Osteocyte (in vitro differentiated cells): ENCODE measurements at places on chromosomes 5 and 9. TPM values are rescaled to one million over a fixed set of nuclear protein-coding genes. Genes with fewer than 3 reads are reported as not detected.

DNA sequence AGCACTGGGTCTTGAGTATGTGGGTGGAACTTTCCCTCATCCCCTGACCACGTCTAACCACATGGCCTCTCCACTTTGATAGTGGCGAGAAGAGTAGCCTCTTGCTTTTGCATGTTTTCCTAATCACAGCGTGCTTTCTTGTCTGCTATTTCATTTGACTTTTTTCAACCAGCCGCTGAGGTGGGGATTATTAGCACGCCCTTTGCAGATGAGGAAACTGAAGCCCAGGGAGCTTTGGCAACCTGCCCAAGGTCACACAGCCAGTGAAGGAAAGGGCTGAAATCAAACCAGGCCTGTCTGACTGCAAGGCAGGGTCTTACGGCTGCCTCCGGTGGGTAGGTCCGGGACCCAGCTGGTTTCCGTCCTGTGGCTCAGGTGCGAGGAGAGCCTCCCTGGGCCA lies 106.5 kb upstream of the MSX2 start:
- DNase-seq: no peak

DNA sequence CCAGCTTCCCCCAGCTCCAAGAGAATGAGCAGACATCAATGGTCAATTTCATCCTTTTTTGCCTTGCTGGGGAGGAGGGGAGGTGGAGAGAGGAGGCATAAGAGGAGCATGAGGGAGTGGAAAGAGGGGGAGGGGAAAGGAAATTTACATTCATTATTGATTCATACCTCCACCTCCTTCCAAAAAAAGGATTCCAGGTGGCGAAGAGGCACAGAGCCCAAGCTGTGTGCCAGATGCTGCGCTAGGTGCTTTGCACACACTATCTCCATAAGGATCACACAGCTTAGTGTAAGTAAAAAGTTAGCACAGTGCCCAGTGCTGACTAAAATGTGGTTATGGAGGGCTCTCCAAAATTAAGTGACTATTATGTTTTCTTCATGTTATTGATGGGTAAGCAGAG lies 11.0 kb downstream of the ASTN2 start:
- DNase-seq: no peak

- DNase-seq: no peak
Observed at GRCh38 chr9:99466104-99466503, 244.0 kb downstream of the SEC61B start.

GRCh38 chr5:152144556-152144955 lies 219.9 kb upstream of the GLRA1 start:
- DNase-seq: no peak

DNA sequence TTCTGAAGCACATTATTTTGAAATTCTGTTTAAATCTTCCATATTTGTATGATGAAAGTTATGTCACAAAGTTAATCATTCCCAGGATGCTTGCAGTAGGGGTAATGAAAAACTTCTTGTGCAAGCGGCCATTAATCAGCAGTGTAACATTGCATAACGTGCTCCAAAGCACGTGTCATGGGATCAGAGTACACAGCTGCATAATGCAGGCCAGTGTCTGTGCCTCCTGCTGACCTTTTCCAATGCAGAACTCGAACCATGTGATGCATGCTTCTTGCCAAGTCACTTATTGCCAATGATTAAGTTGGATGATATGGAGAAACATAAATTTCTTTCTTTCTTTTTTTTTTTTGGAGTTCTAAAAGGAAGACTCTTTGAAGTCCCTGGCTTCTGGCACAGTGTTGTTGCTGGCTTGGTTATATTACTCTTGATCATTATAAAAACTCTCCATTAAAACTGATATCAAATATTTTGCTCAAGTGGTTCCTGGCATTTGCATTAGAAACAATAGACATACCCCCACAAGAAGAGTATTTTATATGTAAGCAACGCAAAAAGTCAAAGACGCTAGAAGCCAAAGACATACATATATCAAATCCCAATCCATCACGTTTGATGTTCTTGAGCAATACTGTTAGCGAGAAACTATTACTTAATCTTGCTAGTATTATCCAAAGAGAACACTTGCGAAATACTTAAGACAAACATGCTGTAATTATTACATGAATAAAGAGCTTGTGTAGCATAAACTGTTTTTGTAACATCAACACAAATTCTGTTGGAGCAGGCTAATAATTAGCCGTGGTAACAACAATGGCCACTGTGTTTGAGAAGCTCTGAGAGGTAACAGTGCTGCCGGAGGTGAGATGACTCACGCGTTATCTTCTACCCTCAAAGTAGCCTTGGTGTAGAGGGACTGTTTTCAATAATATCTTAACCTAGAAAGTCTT lies 164.2 kb downstream of the AUH start:
- DNase-seq: no peak

GRCh38 chr9:23695572-23695971 lies 130.5 kb downstream of the ELAVL2 start:
- DNase-seq: no peak

DNA sequence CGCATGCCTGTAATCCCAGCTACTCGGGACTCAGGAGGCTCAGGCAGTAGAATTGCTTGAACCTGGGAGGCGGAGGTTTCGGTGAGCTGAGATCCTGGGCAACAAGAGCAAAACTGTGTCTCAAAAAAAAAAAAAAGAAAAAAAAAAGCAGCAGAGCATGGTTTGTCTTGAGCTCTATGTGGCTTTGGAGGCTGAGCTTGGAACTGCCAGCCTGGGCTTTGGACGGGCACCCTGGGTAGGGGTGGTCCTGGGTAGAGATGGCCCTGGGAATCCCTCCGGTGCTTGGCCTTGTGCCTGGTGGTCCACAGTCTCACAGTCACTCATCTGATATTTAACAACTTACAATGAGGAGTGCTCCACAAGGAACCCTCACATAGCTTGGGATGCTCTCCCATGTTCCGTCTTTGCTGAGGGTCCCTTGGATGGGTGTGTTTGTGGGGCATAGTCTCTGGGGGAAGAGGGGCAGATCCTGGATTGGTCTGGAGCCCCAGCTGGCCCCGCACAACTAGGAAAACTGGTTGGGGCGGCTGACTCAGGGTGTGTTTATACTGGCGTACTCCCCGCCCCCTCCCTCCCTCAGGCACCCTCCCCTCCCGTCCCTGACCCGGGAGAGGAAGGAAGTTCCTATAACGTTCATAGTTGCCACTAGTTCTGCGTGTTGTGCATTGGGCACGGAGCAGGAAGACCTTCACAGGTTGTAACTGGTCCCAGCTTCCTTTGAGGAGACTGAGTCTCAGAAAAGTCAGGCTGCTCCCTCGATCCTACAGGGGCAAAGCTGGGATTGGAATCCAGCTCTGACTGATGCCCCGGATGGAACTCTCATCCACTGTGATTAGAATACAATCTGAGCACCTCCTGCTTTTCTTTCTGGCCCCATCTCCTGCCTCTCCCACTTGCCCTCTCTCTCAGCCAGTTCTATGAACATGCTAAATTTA lies 11.2 kb downstream of the IER5L start:
- no peak for DNase-seq

- no peak for DNase-seq
Observed at GRCh38 chr5:158943057-158943456, 156.7 kb downstream of the EBF1 start.

DNA sequence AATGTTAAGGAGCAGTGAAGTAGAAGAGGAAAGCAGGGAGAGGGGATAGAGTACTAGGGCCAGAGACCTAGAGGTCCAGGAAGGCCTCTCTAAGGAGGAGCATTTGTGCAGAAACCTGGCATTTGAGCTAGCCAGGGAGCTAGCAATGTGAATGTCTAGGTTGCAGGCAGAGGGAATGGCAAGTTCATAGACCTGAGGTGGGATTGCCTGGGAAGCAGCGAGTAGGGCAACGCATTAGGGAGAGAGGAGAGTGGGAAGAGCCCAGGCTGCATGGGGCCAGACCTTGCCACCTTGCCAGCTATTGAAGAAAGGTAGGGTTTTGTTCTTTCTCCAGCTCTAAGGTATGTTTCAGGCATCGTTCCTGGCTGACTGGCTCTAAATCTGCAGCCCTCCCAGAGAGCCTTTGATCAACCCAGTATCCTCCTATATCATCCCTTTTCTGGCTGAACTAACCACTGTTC lies 54.0 kb downstream of the SLC22A5 start:
- DNase-seq: no peak

DNA sequence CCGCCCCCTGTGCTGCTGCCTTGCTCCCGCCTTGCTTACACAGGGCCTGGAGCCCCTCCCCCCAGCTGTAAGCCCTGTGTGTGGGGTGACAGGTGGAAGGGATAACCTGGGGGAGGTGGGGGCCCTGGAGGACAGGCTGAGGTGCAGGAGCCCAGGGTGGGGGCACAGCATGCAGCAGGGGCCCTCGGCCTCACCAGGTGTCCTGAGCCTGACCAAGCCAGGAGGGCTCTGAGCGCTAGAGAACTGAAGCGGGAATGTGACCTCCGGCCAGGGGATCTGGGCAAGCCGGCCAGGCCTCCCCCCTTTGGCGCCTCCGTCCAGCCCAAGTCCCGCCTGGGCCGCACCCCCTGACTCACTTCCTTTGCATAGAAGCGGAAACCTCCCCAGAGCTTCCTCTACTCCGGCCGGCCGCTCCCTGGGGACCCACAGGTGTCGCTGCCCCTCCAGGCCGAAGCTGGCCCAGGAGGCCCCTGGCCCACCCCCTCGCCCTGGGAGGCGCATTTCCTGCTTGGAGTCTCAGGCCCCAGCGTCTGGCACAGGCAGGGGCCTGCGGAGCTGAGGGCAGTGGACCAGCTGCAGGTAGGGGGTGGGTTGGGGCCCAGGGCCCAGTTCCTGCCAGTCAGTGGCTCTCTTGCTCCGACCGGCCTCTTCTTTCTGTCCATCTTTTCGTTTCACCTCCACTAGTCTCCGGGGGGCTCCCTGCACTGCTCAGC lies at the start of gene TOR4A:
TOR4A (plus strand) TSS at position 398 of the 713 bp plus-strand sequence. CDS start 964 bp downstream, outside the sequence.
- no peak for DNase-seq

GRCh38 chr5:94199566-94199965 lies 418.8 kb downstream of the KIAA0825 start:
- no peak for DNase-seq

- DNase-seq: no peak
Observed at GRCh38 chr9:113668061-113668460, 204.5 kb downstream of the RGS3 start.

DNA sequence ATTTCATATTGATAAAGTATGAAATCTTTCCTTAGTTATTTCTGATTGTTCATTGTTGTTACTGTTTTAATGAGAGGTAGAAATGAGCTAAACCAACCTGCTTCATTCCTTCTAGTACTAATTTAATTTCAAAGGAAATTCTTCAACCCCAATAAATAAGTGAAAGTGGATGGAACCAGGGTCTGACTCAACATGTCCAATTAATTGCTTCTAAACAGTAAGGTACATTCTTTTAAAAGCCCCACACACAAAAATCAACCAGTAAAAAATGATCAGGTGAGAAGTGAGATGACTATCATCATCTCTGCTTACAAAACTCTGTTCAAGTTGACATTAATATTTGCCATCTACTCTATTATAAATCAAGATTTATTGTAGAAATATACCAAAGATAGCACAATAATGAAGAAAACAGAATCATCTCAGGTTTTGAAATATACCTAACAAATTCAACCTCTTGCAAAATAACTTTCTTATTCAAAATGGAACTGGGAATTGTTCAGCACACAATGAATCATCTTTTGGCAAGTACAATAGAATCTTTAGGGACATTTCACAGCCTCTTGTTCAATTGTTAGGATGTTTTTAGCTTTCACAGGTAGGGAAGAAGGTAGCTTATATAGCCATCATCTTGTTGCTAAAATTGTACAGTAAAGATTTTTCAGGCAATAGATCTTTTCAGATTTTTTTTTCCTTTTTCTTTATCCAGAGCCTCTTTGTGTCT lies 114.5 kb downstream of the RPS23 start:
- no peak for DNase-seq

- no peak for DNase-seq
Observed at GRCh38 chr5:124773315-124774311, 27.2 kb upstream of the ZNF608 start.

DNA sequence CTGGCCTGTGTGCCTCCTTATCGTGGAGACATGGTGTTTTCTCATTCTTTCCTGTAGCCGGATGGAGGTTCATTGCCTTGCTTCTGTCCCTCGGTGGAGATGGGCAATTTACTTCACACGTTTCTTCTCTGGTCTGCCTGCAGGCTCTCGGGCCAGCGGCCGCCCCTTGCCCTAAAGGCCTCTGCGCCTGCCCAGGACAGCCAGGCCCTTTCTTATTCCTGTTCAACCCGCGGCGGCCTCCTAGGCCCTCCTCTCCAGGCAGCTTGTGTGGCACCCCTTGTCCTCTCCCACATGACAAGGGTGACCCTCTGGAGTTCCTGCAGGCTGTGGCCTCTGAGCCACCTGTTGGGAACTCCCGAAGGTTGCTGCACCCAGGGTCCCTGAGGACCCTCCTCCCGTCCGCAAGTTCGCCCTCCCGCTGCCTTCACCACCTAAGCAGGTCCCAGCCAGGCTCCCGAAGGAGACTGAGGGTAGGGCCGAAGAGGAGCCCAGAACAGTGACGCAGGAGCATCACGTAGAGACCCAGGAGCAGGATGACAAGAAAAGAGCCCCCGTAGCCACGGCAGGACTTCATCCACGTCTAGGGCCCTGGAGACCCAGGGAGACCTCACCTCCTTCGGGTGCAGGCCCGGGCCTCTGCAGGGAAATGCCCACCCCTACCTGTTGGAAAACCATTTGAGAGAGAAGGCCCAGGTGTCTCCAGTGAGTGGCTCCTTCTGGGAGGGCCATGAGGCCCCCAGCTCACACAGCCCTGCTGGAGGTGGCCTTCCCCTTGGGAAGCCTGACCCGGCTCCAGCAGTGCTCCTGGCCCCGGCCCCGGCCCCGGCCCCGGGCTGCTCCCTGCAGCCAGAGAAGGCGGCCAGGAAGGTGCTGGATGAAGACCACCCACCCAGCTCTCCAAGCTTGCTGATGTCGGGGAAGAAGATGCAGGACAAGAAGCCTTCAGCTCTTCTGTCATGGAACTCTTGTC lies 291.4 kb downstream of the TLE4 start:
- DNase-seq: no peak

DNA sequence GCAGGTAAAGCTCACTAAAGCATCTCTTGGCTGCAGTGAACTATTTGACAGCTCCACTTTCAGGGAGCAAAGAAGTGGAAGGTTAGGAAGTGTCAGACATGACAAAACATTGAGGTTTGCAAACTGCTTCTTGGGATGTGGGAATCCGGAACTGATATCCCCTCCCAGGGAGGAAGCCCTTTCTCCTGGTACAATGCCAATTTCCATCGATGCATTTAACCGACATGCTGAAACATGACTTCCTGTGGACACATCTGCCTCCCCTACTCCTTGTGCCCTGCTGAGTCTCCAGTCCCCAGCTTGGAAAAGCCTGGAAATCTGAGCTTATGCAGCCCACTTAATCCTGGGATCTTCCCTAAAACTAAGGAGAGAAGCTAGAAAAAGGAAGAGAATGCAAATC lies 323.1 kb upstream of the DAP start:
- DNase-seq: no peak

GRCh38 chr9:73176450-73176875 lies 24.8 kb downstream of the ANXA1 start:
- no peak for DNase-seq

The GM2A gene
- total RNA-seq: 28.2 and 30.2 TPM in 2 replicates

The TNFSF15 gene
- total RNA-seq: 0.56 and 0.73 TPM in 2 replicates

The GGTA1 gene
- 0.64 and 1.1 TPM in 2 replicates for total RNA-seq

The MPDZ gene
- 51.9 and 56.1 TPM in 2 replicates for total RNA-seq

The SPRY4 gene
- 12.0 and 15.6 TPM in 2 replicates for total RNA-seq

The TAF11L3 gene
- total RNA-seq: not detected in 2 replicates

The WWC1 gene
- total RNA-seq: 2.2 and 3.6 TPM in 2 replicates

The PCAT7 gene
- total RNA-seq: 14.6 and 15.2 TPM in 2 replicates

The SPATA31E1 gene
- not detected in 2 replicates for total RNA-seq

The RIMOC1 gene
- total RNA-seq: 43.6 and 44.4 TPM in 2 replicates

The RXFP3 gene
- not detected in 2 replicates for total RNA-seq
